Psoas muscle (tissue), 8 donors: ENCODE measurements at places on chromosomes 2 and 18. TPM values are rescaled to one million over a fixed set of nuclear protein-coding genes. Genes with fewer than 3 reads are reported as not detected.

Gene AQP4
- 12.7 TPM for total RNA-seq

Gene AKAIN1
- total RNA-seq: not detected

Gene ARL4C
- 1.2 TPM for total RNA-seq

Gene IL1R2
- total RNA-seq: 0.41 TPM

Gene FSIP2
- total RNA-seq: 0.26 TPM

Gene RNF149
- 19.2 TPM for total RNA-seq

Gene HOXD10
- total RNA-seq: not detected

Gene TBC1D8
- 8.7 TPM for total RNA-seq

Gene CCDC102B
- 1.2 TPM for total RNA-seq

Gene MC5R
- total RNA-seq: not detected

Gene MAP3K20
- 366 TPM for total RNA-seq

Gene RAX
- total RNA-seq: not detected

Gene MRPL33
- 200 TPM for total RNA-seq

Gene CDH19
- 0.25 TPM for total RNA-seq

Gene UGT1A7
- not detected for total RNA-seq

Gene PLB1
- total RNA-seq: 2.2 TPM

Gene TXNDC2
- total RNA-seq: not detected

Gene CNRIP1
- total RNA-seq: 5.3 TPM

Gene EMILIN1
- 9.7 TPM for total RNA-seq

Gene FBXO15
- total RNA-seq: not detected

Gene MEIS1
- 1.8 TPM for total RNA-seq

Gene CPO
- total RNA-seq: 0.50 TPM

Gene MCM6
- total RNA-seq: 6.0 TPM

Gene RUFY4
- not detected for total RNA-seq

Gene PLGLB2
- 0.67 TPM for total RNA-seq

Gene GNLY
- 20.0 TPM for total RNA-seq

Gene BUB1
- total RNA-seq: 0.11 TPM

Gene ARHGAP25
- total RNA-seq: 2.6 TPM

Gene PROKR1
- total RNA-seq: not detected
